ENCODE measurements at places on chromosomes 16 and 17.

DNA sequence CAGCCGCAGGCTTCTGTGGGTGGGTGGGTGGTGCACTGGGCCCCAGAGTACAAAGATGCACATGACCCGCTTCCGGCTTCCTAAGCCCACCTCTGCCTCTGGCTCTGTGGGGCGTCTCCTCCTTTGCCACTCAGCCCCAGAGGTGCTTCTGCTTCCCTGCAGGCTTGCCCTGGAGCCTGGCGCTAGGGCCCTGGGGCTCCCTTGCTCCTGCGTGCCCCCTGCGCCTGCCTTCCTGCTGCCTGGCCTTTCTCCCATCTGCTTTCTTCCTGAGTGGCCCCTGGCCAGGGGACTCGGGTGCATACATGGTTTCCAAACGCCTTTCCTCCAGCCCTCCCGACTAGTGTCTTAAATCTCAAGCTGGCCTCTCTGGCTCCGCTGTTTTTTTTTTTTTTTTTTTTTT is 3.4 kb downstream of the WWOX start:
- DNase-seq, result no peak

DNA sequence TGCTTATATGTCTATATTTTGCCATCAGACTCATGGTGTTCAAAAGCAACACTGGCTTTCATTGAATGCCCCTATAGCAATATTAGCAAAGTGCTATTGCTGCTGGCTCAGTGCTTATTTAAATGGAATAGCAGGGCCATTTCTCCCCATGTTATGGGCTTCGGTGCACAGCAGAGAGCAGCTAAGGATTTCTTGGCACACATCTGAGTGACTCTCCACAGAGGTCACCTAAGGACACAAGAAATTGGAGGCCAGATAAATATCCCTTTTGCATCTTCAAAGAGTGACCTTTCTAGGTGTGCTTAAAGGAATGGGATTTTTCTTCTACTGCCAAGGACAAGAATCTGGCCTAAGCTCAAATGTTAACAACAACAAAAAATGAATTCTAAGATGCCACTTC is 751.8 kb downstream of the CDH11 start:
- no peak for DNase-seq

- no peak for DNase-seq
Observed at GRCh38 chr16:11356573-11357331, 11.5 kb downstream of the RMI2 start.

- no peak for DNase-seq
Observed at GRCh38 chr17:15350777-15351477, 9.5 kb upstream of the TEKT3 start.

DNA sequence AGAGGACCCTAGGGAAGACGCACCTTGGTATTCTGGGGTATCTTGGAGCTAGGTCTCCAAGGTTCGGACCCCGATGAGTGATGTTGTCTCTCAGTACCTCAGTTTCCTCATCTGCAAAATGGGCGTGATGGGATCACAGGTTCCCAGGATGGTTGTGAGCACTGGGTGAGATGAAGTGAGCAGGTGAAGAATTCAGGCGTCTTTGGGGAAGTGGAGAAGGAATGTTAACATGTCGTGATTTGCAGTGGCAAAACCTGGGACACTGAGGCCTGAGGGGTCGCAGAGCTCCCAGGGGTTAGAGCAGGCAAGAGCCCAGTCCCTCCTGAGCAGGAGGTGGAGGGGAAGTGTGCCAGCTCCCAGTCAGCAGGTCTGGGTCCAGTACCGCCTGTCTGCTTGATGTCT is 215.1 kb upstream of the GSE1 start:
- DNase-seq, result no peak

DNA sequence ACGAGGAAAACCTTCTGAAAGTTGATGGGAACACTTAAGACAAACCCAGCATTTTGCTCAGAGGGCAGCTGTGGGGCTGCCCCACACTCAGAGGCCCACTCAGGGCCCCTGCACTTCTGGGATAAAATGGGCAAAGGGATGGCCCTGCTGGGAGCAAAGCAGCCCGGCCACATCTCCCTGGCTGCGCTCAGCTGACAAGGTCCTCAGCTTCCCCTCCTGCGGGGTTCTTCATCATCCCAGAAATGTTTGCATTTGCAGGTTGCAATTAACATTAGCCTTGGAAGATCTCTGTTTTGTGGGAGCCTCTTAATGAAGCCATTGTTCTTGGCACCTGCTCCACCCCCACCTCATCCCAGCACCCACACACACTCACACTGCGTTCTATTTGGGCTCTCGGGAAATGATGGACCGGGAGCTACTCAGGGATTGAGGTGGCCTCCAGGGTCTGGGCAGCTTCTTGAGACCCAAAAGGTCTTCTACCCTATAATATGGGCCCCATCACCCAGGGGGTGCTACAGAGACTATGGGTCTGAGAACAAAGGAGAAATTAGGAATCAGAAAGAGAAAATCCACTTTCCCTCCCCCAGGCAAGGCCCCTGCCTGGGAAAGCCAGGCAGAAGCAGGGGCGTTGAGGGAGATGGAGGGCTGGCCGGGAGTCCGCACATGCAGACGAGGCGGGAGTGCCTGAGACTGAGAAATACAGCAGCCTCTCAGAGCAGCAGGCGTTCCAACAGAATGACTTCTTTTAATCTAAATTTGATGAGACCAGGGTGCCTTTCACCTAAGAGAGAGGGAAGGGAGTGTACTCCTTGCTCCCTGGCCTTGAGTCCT is 53.7 kb upstream of the RPL38 start:
- DNase-seq, result no peak

- no peak for DNase-seq
Observed at GRCh38 chr17:56185491-56186221, 32.4 kb downstream of the ANKFN1 start.

DNA sequence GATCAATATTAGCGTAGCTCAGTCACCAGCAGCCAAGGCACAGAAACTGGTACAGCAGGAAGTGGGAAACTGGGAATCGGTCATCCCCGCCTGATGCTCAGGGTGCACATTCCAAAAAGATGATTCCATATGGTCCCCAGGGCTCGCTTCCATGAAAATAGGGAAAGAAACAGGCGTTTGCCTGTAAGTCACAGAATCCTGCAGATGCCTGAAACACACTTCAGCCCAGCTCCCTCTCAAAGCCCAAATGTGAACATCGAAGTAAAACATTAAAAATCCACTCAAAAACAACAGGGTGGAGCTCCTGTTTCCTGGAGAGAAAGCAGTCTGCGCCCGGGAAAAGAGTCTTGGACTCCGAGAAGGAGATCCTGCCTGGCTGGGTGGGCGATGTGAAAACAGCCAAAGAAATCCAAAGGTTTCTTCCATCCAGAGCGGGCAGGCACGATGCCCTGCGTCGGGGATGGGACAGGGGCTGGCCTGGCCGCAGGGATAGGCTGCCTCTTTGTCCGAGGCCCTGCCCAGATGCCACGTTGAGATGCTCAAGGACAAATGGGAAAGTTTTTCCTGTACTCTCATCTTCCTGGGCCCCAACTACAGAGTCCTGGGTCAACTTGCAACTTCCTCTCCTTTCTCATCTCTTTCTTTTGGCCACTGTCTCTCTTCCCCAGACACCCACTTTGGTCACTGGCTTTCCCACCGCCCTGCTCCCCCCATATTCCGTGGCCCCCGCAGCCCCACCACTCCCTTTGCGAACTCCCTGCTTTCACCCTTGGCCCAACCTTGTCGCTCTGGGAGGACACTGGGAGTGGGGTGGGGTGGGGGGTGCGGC is 743 bp downstream of the WIPI1 start:
- no peak for DNase-seq

GRCh38 chr16:84973776-84974523 is 37.4 kb downstream of the ZDHHC7 start:
- no peak for DNase-seq

- peak; percentile 84 for DNase-seq
Observed at GRCh38 chr16:88856828-88857727, at the start of the genes GALNS and TRAPPC2L. TSS of gene GALNS (minus strand) at chr16:88856947. CDS start at chr16:88856877, 70 bp downstream. TSS of gene TRAPPC2L (plus strand) at chr16:88857127. CDS start at chr16:88857151, 24 bp downstream.

- no peak for DNase-seq
Observed at GRCh38 chr17:1186214-1186820, 6.5 kb upstream of the ABR start.

- no peak for DNase-seq
Observed at GRCh38 chr17:78891406-78892061, 11.5 kb downstream of the CEP295NL start.

- no peak for DNase-seq
Observed at GRCh38 chr17:43984521-43984920, 19.9 kb upstream of the NAGS start.

- DNase-seq, result no peak
Observed at GRCh38 chr17:79109584-79109983, 35.0 kb downstream of the ENGASE start.

DNA sequence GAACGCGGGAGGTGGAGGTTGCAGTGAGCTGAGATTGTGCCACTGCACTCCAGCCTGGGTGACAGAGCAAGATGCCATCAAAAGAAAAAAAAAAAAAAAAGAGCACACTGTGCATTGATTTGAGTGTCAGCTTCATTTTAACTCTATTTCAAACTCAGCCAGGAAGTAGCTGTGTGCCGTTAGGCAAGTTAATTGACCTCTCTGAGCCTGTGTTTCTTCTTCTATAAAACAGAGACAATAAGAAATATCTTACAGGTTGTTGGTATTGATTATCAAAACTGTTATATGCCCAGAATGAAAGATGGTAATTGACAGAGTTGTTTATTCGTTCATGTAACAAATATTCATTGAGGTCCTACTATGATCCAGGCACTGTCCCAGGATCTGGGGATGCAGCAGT is 83.3 kb downstream of the CMC2 start:
- no peak for DNase-seq

DNA sequence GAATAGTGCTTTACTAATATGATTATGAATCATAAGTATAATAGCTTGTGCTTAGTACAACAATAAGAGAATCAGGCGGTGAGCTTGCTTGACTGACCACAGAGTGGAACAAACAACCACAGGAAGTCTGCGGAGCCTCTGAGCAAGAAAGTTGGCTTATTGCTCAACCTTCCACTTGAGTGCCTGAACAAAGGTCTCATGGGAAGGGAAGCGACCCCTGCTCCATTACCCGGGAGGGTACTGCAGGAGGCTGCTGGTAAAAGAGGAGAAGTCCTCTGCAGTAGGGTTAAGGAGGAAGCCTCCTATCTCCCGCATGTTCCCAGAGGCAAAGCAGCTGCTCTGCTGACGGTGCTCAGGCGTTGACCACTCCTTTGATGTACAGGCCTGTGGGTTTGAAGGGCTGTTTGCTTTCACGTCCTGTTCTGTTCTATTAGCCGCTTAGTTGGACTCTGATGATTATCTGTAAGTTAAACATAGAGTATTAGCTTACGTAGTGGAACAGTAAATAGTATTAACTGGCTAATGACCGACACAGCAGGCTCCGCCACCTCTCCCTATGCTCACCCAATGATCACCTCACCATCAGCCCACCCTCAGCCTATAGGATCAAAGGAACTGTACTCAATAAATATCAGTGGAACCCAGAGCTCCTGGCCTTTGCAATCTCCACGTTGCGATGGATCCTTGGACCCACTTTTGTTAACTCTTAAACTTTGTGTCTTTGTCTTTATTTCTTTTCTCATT is 17.5 kb downstream of the ALOX15B start:
- no peak for DNase-seq

- DNase-seq, result no peak
Observed at GRCh38 chr16:81165411-81166097, 69.4 kb upstream of the GCSH start.

GRCh38 chr17:44911133-44912001 is 3.9 kb downstream of the GFAP start:
- no peak for DNase-seq

GRCh38 chr17:5813357-5813756 is 229.0 kb upstream of the NLRP1 start:
- DNase-seq, result no peak

All from esophagus squamous epithelium (tissue), 5 donors.